Stimulated activated CD4-positive, alpha-beta T cell treated with anti-CD3 and anti-CD28 coated beads, Interleukin-4, amount 100 ng/mL, for 48 hours (primary cell): ENCODE measurements at places on chromosomes 7 and 10.

- DNase-seq, result no peak
These were observed 4.5 kb downstream of the ZNF800 start for GRCh38 chr7:127387974-127388373.

GRCh38 chr7:69060516-69060915, 537.8 kb upstream of the AUTS2 start:
- no peak for DNase-seq

GRCh38 chr7:66348531-66348930, 143.4 kb downstream of the TPST1 start:
- no peak for DNase-seq

- no peak for DNase-seq
These were observed 4.2 kb downstream of the CPVL start for GRCh38 chr7:29142021-29142727.

DNA sequence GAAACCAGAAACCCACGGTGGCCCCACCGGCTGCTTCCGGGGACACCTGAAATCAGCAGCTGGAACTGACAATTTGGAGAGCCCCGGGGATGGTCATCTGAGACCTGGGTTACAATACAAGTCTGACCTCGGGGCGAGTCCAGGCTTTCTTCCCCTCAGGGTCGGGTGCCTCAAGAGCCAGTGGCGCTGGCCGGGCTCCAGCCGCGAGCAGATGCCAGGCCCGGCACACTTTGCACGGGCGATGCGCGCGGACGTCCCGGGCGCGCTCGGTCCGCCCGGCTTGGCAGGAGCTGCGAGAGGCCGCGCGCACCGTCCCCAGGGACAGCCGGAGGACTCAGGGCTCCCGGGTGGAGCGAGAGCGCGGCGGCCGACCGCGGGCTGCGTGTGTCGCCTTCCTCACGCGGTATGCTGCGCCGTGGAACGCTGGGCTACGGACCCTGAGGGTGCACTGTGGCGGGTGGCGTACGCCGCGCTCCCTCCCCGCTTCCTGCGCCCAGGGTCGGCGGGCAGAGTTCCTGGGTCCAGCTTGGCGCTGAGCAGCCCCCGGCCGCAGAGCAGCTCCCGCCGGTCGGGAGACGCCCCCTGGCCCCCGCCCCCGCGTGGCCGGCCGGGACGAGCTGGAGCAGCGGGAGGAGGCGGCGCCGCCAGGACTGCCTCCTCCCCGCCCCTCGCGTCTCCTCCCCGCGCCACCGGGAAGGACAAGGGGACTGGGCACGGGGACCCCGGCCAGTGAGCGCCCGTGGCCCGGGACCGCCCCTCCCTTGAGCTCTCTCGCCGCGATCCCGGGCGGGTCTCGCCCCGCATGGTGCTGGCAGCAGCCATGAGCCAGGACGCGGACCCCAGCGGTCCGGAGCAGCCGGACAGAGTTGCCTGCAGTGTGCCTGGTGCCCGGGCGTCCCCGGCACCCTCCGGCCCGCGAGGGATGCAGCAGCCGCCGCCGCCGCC, at the start of gene RBM20:
TSS of gene RBM20 (plus strand) at position 684 of the 945 bp plus-strand sequence. CDS start at position 803, 119 bp downstream.
- peak; percentile 7 for DNase-seq
